ENCODE measurements at places on chromosomes 6 and 20.
A peak's percentile ranks its signal among the peaks of the same experiment; 100 is the strongest.

GRCh38 chr6:45438849-45439406, 61.2 kb upstream of the SUPT3H start:
- peak; percentile 69 for DNase-seq

GRCh38 chr20:11178946-11179654, 505.3 kb upstream of the JAG1 start:
- no peak for DNase-seq

DNA sequence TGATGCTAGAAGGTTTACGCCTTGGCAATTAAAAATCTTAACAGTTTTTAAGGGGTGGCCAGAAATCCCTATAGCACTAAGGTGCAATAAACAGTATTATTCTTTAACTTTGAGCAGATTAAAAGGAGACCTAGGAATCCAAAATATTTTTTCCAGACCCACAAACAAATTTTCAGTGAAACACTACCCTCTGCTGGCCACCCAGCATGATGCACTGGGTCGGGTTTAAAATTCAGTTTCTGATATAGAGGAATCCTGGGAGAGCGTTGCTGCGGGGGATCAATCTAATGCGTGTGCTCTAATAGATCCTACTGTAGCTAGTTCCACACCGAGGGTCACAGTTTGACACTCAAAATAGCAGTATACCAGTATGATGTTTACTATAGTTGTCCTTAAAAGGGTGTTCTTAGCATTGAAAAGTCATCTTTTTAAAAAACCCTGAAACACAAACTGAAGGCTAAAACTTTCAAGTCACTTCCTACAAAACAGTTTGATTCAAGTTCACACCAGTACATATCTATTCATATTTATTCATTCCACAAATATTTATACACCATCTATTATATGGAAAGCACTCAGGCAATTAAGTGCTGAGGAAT, 10.2 kb downstream of the UBE3D start:
- peak; percentile 64 for DNase-seq

GRCh38 chr6:102759415-102759814, 1365.9 kb downstream of the GRIK2 start:
- peak; percentile 57 for DNase-seq

GRCh38 chr20:2473516-2473915, 2.9 kb upstream of the SNRPB start:
- no peak for DNase-seq

DNA sequence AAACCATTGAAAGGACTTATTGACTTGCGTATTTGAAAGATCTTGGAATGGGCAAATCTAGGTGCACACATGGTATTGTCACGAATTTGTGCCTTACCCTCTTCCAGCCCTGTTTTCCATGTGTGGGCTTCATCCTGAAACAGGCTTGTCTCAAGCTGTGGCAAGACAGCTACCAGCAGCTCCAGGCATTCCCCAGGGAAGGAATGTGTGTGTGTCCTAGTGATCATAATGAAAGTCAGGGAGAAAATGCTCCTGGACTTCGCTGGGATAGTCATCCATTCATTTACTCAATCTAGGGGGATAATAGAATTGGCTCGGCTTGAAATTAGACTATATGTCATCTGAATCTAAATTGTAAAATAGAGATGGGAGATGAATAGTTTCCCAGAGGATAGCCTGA, 676.2 kb downstream of the CBLN4 start:
- DNase-seq: no peak

- DNase-seq: no peak
Measured at GRCh38 chr6:33717934-33718455, 6.5 kb upstream of the UQCC2 start.

- peak; percentile 86 for DNase-seq
Measured at GRCh38 chr20:1171461-1172093, 13.2 kb downstream of the TMEM74B start.

DNA sequence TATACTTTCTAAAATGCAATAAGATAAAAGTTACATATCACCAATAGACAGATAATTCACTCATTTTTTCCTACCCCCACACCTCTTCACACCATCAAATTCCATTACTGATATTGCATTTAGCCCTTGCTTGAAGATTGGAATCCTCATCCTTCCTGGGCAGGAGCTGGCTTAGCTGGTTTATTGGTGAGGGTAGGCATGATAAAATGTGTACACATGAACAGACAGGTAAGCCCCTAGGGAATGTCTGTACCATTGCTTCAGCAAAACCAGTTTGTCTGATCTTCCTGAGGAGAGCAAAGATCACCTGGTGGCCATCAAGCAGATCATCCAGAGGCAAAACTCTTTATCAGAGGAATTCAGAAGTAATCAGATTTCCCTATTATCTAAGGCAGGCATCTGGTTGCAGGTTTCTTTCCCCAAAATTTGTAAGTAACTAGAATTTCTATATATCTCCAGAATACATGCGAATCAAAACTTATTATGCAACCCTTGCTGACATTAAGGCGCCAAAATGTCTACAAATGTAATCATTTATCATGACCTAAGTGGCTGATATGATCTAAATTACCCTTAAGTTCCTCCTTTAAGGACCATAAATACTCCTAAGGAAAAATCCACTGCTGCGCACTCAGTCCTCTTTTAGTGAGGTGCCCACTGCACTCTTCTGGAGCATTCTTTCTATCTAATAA, 6.6 kb upstream of the FABP7 start:
- DNase-seq: peak; percentile 65

DNA sequence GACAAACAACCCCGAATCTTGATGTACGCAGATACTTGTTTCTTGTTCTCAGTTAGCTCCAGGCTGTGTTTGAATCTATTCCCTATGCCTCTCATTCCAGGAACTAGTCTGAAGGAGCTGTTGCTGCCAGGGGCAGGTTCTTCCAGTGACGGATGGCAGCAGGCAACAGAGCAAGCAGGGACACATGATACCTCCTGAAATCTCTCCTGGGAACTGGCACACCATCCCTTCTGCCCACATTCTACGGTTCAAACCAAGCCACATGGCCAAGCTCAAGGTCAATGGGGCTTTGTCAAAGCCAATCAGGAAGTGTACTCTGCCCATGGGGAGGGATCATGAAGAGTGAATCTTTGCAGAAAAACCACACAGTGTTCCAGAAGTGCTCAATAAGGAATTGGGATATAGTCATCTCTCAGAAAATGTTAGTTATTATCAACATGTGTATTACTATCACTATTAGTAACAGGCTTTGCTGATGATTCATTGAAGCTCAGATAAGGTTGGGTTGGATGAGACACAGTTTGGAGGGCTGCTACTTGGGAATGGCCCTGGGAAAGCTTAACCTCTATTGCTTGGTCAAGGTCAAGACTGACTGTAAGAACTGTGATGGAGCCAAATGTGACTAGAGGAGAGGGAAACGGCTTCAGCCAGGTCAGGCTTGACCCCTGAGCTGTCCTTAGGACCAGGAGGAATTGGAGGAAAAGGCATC, 454.9 kb downstream of the PTPRT start:
- DNase-seq: no peak

- DNase-seq: peak; percentile 23
Measured at GRCh38 chr6:16377470-16377869, 139.1 kb downstream of the GMPR start.

GRCh38 chr6:12103158-12103557, 91.0 kb downstream of the HIVEP1 start:
- no peak for DNase-seq

DNA sequence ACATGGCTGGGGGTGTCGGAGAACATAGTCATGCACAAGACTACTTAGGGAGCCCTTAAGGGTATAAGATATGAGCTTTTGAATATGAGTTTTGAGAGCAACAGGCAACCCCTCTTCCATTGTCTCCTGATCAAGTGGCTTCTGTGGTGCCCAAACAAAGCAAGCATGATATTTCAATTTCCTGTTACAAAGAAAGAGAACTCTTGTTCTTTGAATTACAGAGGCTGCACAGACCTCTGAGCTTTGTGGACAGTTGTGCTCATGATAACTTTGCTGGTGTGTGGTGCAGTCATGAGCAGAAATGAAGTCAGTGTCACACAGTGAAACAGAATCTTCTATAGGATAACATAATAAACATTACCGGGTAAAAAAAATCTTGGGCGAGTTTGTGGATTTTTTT, 66.8 kb upstream of the THEMIS start:
- no peak for DNase-seq

- DNase-seq: no peak
Measured at GRCh38 chr6:3423439-3424184, 33.2 kb downstream of the SLC22A23 start.

- peak; percentile 40 for DNase-seq
Measured at GRCh38 chr6:170063851-170064602, 226.9 kb downstream of the DLL1 start.

Data from islet precursor cell (in vitro differentiated cells).